ENCODE measurements at places on chromosomes 13 and 19. TPM values are rescaled to one million over a fixed set of nuclear protein-coding genes. Genes with fewer than 3 reads are reported as not detected.

GRCh38 chr19:3586707-3587346 is 1.5 kb downstream of the GIPC3 start:
- DNase-seq: no peak

DNA sequence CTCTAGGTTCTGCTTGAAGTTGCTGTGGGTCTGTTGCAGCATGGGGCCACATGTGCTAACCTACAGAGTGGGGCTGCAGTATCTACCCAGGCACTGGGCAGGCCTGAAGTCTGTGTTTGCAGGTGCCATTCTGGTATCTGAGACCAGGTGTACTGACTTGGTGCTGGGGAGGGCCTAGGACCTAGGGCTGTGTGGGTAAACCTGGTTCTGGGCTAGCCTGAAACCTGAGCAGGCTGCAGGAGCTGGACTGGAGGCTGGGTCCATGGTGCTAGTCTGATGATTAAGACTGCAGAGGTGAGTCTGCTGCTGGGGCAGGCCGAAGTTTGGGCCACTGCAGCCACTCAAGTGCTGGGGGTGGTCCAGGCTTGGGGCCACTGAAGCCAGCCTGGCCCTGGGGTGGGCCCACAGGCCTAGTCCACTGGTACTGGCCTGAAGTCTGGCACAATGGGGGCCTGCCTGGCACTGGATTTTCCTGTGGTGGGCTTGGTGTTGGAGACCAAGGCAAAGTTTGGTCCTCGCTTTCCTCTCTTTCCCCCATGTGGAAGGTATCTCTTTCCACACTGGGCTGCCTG is 310.6 kb downstream of the NDFIP2 start:
- DNase-seq: no peak

DNA sequence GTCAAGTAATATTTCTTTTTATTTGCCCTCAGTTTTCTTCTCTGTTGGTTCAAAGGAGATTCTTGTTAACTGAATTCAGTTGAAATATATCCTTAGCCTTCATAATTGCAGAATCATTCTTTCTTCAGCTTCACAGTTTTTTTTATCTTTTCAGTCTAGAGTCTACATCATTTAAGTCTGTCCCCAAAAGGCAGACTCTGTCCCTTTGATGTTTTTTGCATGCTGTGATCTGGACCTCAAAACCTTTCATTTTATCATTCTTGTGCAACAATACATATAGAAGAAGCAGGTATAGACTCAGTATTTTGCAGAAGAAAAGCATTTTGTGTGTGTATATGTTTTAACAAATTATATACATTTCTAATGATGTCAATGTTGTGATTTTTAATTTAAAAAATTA is 734.8 kb upstream of the GPC6 start:
- DNase-seq: no peak

GRCh38 chr13:20069956-20070355 is 90.9 kb downstream of the GJA3 start:
- DNase-seq: no peak

C19orf85 gene
- not detected for total RNA-seq

GRCh38 chr13:98874029-98874397 is 103.9 kb downstream of the DOCK9 start:
- no peak for DNase-seq

DNA sequence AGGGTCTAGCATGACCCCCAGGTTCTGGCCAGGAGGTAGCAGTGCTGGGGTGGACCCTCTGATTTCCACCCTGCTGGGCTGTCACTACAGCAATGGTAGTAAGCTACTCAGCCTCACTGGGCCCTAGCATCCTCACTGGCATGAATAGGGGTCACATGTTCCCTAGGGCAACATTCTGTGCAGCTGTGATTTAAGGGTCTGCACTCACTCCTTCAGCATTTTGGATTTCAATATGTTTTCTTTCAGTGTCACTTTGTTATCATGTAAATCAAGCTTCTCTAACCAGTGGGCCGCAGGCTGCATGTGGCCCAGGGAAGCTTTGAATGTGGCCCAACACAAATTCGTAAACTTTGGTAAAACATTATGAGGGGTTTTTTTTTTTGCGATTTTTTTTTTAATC is 57.8 kb downstream of the SPATA13 start:
- no peak for DNase-seq

GRCh38 chr19:54729416-54730188 is 5.4 kb downstream of the KIR3DL3 start:
- DNase-seq: no peak

- no peak for DNase-seq
Measured at GRCh38 chr19:57171551-57172081, 4.3 kb upstream of the DUXA start.

CRB3 gene
- not detected for total RNA-seq

DNA sequence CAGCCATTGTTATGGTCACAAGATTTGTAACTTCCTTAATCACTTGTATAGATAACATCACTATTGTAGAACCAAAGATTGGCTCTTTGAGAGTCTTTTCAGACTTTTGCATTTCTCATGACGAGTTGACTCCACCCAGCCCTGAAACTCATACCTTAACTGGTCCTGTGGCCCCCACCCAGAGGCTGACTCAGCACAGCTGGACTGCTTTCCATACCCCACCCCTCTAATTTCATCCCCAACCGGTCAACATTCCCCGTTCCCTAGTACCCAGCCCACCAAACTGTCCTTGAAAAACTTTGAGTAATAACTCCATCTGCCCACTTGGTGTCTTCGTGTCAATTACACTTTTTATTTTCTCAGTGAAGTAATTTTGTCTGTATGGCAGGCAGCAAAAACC is 32.1 kb upstream of the SLITRK1 start:
- DNase-seq: no peak

DNA sequence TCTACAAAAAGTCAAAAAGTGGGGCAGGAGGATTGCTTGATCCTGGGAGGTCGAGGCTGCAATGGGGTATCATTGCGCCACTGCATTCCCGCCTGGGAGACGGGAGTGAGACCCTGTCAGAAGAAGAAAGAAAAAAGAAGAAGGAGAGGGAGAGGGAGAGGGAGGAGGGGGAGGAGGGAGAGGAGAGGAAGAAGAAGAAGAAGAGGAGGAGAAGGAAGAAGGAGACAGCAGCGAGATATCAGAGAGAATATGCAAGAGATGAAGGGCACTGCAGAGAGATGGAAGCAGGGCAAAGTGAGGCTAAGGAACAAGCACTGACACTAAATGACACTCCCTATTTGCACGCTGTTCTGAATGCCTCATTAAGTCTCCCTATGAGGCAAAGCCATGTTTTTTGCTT is 14.5 kb downstream of the CYP2F1 start:
- no peak for DNase-seq
